ENCODE measurements at places on chromosomes 6 and 20.

- no peak for DNase-seq
Observed at GRCh38 chr6:137637121-137637520, 142.9 kb upstream of the OLIG3 start.

DNA sequence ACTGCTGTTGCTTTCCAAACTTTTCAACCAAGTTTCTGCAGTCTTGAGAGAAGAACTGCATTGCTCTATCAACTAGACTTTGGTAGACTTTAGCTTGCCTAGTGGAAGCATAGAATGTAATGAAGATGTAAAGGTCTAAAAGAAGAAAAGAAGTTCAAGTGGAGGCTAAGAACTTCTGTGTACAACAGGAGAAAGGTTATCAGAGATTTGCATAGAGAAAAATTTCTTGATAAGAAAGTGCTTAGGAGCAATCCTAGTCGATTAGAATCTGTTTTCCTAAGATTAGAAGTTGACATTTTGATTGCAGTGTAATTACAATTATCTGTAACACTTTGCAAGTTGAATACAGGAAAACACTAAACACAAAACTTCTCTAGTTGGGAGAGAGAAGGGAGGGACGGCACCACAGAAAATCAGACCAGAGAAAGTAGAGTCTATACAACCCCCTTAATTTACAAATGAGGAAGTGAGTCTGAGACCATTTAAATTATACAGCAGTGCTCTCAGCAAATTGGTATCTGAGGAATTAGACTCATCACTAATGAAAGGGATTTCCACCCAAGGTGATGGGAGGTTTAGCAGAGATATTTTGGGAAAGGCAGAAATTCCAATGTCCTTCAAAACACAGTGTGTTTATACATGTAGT is 194.3 kb upstream of the MARCKS start:
- DNase-seq, result no peak

DNA sequence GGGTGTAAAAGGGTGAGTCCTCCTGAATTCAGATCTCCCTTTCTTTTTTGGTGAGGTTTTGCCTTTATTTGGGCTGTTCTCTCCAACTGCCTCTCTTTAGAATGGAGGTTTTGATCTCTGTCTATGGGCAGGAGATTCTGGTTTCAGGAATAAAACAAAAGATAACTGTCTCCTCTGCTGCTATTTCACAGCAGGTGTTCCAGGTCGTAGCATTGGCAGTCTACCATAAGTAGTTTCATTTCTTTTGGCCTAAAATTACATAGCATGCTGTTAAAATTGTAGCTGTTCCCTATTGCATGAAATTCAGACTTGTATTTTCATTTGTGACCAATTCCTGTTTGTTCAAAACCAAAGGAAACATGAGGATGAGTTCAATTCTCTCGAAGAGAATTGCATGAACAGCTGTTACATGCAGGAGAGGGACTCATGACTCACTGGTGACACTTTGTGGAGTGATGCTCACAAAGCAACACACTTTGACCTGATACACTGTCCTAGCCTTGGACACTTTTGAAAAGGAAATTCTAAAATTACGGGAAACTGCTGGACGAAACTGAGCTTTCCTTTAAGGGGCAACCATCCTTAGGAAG is 76.8 kb upstream of the SIRPG start:
- no peak for DNase-seq

DNA sequence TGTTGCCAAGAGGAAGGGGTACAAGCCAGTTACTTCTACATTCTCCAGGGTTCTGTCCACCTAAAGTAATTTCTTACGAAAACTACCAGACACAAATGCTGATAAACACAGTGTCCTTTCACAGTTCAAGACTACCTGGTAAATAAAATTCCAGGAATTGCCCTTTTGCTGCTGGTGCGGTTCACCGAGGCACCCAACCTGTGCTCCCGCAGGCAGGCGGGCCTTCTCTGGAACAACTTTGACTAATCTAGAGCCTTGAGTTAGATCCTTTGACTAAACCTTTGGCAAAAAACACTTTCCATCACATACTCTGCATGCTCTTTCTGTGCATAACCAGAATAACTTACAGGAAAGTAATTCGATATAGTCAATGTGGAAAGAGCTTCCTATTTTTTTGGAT is 107.0 kb downstream of the HUS1B start:
- no peak for DNase-seq

GRCh38 chr6:150881911-150882481 is 16.5 kb downstream of the MTHFD1L start:
- DNase-seq, result no peak

DNA sequence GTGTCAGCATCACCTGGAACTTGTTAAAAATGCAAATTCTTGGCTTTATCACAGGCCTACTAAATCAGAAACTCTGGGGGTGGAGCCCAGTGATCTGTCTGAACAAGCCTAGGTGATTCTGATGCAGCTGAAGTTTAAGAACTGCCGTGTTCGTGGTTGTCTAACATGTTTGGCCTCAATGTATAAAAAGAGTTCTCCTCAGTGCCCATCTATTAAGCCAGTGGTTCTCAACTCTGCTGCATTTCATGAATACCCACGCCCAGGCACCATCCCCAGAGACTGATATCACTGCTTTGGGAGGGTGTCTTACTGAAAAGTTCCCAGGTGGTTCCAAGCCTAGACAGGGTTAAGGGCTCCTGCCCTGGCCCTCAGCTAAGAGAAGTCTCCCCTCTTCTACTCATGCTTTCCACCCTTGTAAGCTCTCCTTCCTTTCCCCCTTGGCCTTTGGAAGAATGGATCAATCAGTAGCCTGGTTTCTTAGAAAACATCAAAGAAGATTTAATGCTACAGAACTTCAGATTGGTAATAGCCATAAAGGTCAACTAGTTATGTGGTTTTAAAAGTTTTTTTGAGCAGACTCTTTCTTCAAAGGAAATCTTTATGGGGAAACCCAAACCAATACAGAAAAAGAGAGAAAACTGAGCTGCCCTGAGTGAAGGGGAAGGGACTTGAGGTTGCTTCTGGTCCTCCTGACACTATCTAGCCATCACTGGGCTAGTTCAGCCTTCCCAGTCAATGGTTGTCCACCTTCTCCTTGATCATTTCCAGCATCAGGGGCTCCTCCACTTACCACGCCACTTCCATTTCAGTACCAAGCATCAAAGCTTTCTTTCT is 38.9 kb upstream of the TNFAIP3 start:
- DNase-seq, result no peak

GRCh38 chr6:93970684-93971083 is 551.3 kb upstream of the EPHA7 start:
- DNase-seq, result no peak

GRCh38 chr6:42400061-42400760 is 51.5 kb downstream of the TRERF1 start:
- no peak for DNase-seq

DNA sequence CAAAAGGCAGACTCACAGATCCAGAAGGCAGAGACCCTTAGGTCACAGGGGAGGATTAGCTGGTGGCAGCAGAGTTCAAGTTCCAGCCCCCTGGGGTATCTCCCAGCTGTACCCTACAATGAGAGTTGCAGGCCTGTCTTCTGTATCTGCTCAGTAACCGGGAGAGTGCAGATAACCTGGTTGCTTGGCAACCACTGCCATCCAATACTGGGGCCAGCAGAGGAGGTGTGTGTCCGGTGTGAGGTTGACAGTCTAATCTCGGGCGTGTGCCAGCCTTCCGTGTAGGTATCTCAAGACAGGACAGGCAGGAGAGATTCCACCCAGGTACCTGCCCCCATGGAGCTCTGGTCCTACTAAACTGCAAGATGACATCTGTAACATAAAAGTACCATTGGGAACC is 56.6 kb upstream of the TBC1D7 start:
- DNase-seq, result no peak

DNA sequence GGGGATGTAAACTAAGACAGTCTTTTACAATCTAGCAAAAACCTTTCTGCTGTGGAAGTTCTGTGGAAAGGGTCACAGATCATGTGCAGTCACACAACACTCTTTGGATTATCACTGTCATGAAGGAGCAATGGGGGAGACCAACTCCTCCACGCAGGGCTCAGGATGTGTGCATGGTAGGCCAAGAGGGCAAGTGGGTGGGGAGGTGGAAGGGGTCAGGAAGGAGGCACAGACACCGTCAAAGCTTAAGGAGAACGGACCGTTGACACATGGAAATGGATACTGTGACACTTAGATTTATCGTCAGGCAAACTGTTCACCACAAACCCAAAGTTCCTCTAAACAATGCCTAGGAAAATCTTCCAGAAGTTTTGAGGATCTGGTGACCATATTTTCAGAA is 215.8 kb downstream of the PAX1 start:
- no peak for DNase-seq

- DNase-seq, result no peak
Observed at GRCh38 chr6:168061269-168062210, 17.5 kb downstream of the FRMD1 start.

Data from stimulated activated CD8-positive, alpha-beta memory T cell treated with anti-CD3 and anti-CD28 coated beads, Interleukin-7, amount 100 ng/mL, for 1 hour (primary cell).